ENCODE measurements at places on chromosomes 1 and 21.

- DNase-seq: no peak
Measured at GRCh38 chr1:210797422-210797821, 336.5 kb downstream of the KCNH1 start.

DNA sequence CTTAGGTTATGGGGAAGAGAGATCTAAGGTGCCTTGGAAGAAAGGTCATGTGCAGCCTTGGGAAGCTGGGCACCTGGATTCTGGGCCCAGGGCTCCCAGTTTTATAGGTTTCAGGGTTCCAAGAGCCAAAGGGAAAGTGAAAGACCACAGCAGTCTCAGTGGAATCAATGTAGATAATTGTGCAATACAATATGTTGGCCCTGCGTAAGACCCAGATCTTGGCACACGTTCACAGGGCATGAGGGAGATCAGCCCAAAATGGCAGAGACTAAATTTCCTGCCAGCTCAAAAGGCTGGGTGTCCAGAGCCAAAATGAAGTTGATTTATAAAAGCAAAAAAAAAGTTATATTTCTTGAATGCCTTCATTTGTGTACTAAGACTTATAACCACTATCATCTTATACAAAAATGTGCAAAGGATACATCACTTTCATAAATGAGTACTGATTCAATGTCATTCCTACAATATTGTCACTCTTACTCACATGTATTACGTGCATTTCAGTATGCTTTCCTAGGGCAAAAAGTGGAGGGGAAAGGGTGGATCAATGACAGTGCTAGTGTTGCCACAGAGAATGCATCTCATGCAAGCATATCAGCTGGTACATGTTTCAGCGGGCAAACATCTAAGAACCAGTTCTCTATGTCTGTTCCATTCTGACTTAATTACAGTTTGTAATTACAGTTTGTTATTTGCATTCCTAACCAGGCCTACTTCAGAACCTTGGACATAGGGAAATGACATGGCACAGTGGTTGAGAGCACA is 22.5 kb upstream of the NPL start:
- no peak for DNase-seq

DNA sequence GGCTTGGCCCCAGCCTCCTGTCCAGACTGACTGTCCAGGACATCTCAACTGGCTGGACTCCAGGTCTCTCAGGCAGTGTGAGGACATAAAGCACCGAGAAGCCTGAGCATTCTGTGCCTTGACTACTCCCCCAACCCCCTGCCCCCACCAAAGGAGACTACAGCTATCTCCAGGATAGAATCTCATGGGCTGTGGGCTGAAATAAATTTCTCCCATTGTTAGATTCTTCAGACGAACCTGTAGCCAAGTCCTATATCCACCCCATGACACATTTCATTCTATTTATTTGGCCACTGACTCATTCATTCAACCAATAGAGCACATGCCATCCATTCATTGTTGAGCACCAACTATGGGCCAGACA is 11.4 kb downstream of the VWA5B1 start:
- no peak for DNase-seq

GRCh38 chr21:34593954-34594531 is 20.9 kb downstream of the RCAN1 start:
- no peak for DNase-seq

DNA sequence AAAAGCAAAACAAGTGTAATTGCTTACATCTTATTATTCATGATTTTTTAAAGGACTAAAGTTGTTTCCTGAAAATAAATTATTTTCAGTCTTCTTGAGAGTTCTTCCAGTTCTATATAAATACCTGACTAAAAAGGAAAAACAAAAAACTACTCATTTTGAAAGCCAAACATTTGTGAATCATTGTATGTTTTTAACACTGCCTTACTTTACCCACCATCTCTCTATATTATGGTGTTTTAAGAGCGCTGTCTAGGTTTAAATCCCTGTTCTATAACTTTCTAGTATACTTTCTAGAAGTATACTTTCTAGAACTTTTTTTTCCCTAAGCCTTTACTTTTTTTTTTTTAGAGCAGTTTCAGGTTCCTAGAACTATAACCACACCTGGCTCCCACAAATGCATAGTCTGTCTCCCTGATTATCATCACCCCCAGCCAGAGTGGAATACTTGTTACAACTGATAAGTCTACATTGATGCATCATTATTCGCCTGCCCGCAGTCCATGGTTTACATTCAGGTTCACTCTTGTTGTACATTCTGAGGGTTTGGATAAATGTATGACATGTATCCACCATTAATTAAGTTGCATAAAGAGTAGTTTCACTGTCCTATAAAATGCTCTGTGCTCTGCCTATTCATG is 9.8 kb downstream of the RSBN1 start:
- DNase-seq: no peak

DNA sequence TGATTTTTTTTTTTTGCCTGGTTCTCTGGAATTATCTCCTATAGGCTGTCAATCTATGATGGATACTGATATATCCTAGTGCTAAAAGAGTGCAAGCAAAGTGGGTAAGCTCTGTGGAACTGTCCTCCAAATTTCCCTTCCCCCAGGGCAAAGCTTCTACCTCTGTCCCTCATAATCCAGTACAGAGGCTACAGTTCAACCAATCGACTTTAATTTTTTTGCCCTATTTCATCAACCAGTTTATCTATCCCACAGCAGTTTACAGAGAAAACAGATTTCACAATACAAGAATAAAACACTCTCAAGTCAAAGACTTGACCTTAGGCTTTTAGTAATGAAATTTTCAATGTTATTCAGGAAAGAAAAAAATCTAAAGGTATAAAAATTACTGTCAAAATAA is 13.9 kb downstream of the PUM1 start:
- DNase-seq: no peak

DNA sequence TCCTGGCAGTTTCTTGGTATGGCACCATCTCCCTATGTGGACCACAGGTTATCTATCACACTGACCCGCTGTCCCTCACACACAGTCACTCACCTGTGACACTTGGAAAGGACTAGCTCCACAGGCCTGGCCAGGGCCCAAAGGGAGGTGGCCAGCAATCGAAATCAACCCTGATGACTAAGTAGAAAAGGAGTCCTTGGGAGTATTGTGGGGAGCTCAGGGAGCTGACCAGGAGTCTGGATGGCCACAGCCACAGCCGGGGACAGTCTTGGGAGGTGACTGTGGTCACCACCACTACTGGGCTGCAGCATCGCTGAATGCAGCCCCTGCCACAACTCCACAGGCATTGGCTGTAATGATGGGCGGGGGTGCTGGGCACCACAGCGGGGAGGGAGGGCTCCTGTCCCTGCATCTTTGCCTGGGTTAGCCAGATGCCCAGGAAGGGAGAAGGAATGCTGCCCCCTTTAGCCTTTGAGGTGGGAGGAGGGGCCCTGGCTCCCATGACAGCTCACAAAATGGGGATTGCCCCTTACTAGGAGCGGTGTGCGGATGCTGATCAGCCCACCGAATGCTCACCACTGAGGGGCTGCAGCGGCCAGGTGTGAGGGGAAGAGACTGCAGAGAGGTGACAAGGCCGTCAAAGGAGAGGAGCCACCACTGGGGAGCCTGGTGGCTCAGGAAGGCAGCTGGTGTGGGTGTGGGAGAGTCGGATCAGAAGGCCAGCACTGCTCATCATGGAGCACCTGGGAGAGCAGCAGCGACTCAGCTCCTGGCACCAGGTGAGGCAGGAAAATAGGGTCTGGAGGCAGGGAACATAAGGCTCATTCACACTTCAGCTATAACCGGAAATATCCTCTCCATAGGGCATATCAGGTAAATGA is 61.3 kb downstream of the H3-3A start:
- DNase-seq: no peak

DNA sequence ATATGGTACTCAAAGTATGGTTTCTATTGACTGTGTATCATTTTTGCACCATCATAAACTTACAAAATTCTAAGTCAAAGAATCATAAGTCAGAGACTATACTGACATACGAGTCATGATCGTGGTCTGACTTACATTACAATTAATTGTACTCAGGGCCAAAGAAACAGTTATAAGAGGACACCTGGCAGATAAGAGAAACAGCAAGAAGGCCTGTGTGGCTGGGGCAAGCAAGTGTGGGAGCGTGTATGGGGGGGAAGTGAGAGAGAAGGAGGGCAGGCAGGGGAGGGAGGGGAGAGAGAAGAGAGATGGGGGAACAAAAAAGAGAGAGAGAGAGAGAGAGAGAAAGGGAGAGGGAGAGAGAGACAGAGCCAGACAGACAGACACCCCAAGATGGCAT is 70.9 kb downstream of the RERE start:
- DNase-seq: no peak

DNA sequence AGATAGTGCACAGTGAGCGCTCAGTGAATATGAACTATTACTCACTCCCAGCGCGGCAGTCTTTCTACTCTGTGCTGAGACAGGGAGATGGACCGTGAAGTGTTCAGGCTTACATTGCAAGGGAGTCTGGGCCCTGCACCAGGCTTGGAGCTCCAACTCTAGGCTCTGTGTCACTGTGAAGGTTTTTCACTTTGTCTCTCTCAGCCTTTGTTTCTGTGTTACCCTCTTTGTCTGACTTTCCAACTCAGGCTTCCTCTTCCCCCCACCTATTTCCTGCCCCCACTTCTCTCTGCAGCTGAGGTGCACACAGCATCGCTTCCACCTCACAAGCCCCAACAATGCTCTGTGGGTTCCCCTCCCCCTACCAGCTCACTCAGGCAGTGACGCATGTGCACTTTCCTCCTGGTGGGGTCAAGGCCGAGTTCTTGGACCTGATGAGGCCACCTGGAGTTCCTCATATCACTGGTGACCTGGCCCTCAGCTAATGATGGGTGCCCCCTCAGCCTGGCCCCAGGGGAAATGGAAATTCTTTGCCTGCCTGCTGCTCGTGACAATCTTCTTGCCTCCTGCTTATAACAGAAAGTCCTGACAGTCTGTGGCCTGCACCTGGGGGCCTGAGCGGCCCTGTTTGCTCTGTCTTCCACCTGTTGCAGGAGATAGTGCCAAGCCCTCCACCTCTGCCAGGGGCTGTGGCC is 1.1 kb upstream of the LCK start:
- DNase-seq: no peak

DNA sequence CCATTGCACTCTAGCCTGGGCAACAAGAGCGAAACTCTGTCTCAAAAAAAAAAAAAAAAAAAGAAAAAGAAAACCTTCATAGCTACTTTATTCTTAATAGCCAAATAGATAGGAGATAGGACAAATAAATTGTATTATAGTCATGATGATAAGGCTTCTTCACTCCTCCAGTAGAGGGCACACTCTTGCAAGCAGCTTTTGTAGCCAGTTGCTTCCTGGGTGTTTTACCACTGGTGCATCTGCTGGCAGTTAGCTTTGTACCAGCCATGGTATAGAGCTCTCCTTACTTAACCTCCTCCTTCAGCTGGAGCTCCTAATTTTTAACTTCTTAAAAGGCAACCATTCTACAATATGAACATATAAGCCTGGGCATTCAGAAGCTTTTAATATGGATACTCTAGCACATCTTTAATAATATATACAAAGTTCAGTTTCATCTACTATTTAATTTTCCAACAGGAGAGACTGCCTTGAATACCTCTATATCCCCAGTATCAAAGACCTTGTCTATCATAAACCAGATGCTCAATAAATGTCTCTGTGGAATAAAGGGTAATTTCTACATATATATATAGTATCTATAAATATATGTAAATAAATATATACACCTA is 35.8 kb downstream of the EVI5 start:
- peak; percentile 23 for DNase-seq

GRCh38 chr1:190906206-190906725 is 428.6 kb upstream of the BRINP3 start:
- DNase-seq: no peak

DNA sequence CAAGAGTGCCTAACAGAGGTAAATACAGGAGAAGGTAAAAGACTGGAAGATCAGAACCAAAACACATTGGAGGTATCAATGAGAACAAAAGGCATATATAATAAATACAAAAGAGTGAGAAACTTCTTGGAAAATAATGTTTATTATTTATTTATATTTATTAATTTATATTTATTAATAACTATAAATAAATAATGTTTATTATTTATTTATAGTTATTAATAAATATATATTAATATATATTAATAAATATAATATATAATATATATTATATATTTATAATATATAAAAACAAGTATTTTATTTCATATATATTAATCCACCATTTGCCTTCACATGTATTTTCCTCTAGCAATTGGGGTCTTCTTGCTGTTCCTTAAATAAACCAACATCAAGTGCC is 391.9 kb downstream of the GPATCH2 start:
- DNase-seq: no peak

- peak; percentile 73 for DNase-seq
Measured at GRCh38 chr1:227759341-227760300, 24.4 kb downstream of the SNAP47 start.

GRCh38 chr1:85321237-85321964 is 45.0 kb upstream of the BCL10 start:
- no peak for DNase-seq

- no peak for DNase-seq
Measured at GRCh38 chr1:201598973-201599372, 60.0 kb downstream of the NAV1 start.

Measured in NCI-H2107 (cell line).